ENCODE measurements at places on chromosomes 3 and 15.

- DNase-seq: no peak
Measured at GRCh38 chr3:3084890-3085289, 25.3 kb downstream of the IL5RA start.

DNA sequence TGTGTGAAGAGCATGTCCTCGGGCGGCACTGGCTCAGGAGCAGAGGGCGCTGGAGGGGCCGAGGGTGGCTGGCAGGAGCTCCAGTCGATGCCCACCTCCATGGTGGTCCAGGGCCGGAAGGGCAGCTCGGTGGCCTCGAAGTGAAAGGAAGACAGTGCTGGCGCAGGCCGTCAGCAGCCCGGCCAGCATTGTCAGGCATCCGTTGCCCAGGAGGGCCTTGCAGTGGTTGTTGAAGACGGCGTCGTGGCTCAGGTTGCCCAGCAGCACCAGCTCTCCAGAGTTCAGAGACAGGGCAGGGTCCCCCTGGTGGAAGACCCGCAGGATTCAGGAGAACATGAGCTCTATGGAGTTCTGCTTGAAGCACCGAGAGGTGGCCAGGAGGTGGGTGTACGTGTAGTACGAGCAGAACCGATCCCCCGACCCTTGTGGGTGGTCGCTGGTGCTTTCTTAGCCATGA is 16.5 kb upstream of the SIAH2 start:
- DNase-seq: no peak

GRCh38 chr3:171155122-171155700 is 128.7 kb upstream of the SLC2A2 start:
- no peak for DNase-seq

DNA sequence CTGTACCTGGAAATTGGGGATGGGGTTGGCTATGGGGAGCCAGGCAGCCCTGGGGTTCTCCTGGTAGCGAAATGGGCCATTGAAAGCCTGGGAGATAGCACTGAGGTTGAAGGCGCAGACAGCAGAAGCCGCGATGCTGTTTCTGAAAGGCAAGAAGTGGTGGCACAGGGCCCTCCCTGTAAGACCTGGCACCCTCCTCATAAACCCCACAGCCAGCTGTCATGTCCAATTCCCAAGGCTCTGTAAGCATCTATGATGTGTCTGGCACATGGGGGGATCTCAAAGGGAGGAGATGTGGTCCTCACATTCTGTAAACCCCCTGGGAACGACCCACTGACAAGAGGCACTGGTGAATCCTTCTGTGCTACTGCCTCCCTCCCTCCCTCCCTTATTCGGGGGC is 104.0 kb downstream of the SEMA5B start:
- no peak for DNase-seq

Measured in occipital lobe (tissue), 3 donors.